ENCODE measurements at places on chromosomes 16 and 17. TPM values are rescaled to one million over a fixed set of nuclear protein-coding genes. Genes with fewer than 3 reads are reported as not detected.
A peak's percentile ranks its signal among the peaks of the same experiment; 100 is the strongest.

The MYL4 gene
- total RNA-seq = 36.7 TPM

DNA sequence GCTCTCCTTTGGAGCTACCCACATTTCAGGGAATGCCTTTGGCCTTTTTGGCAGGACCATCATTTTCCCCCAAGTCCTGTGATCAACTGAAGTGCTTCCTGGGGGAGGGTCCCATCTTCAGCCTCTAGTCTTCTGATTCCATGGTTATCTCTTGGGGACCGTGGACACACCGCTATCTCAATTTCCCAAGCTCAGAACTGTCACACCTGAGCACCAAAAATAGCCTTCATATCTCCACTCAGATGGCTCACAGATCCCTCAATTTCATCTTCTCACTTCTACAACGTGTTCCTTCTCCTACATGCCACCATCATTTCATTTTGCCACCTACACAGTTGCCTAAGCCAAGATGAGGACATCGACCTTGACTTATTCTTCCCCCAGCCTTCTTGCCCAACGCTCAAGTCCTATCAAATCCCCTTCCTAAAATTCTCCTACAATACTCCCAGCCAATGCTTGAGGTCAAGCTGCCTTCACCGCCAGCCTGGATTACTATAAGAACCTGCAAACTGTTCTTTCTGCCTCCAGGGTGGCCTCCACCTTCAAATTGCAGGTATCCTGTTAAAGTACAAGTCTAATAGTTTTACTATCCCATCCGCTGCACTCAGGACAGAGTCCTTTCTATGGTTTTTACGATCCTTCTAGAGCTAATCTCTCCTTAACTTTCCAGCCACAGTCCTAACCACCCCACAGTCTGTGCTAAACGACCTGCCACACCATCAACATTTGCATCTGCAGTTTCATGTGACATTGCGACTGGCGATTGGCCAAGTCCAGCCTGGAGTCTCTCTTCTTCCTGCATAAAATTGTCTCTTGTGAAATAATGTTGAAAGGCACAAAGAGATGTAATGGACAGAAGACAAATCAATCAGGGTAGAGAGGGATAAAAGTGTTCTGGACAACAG, 6.2 kb downstream of the ATP6V0D1 start:
- DNase-seq = no peak

- no peak for DNase-seq
Measured at GRCh38 chr17:45663772-45664171, 120.3 kb upstream of the CRHR1 start.

DNA sequence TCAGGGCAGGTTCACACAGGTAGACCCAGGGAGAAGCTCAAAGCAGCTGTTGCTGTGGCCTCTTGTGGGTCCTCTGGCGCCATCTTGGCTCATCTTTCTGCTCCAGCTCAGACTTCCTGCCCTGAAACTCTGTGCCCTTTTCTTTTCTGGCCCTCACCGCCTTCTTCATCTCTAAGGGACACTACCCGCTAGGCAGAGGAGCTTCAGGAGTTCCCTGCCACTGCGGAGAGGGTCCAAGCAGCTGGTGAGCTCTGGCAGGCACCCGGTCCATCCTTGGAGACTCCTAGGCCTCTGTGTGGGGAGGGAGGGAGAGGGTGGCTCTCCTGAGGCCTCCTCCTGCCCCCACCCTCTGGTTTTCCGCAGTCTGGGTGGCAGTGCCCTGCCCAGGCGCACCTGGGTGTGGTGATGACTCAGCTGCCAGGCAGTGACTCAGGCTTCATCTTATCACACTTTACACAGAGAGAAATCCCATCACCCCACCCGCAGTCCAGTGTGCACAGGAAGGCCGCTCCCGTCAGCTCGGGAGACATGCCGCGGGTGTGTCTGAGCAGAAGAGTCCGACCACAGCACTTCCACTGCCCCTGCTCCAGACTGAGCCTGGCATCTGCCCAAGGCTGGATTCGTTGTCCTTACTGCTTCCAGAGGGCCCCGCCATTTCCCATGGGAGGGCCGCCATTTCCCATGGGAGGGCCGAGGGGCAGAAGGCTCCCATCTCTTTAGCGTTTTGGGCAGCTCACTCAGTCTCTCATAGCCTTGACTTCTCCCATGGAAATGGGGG, 7.3 kb downstream of the NT5C start:
- no peak for DNase-seq

DNA sequence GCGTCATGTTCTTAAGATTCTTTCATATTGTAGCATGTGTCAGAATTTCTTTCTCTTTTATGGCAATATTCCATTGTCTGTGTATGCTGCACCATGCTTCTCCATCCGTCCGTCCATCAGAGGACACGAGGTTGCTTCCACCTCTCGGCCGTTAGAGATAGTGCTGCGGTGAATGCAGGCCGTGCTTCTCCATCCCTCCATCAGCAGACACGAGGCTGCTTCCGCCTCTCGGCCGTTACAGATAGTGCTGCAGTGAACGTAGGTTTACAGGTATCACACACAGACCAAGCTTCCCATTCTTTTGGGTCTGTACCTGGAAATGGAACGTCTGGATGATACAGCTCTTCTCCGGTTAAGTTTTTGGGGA, 113.5 kb downstream of the CMIP start:
- DNase-seq = no peak

The ANKFN1 gene
- 5.5 TPM for total RNA-seq

DNA sequence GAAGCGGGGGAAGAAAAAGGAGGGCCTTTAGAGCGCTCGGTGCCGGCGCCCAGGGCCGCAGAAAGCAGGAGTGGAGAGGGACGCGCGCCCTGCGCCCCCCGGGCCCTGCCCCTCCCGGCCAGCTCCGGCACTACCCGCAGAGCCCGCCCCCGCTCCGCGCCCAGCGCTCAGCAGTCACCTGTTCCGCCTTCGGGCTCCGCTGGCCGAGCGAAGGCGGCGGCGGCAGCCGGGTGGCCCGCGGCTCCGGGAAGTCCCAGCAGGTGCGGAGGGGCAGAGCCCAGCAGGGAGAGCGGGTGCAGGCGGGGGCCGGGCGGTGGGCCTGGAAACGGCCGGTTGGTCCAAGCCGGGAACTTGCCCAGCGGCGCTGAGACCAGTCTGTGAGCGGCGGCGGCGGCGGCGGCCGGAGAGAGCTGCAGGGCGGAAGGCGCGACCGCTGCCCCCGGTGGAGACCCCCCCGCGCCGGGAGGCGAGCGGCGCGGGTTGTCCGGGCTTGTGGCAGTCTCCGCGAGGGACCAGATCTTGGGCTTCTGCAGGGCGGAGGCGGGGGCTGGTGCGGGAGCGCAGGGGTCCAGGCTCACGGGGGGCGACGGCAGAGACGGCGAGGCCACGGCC, 2.2 kb downstream of the IRX3 start:
- DNase-seq = no peak

The CHP2 gene
- 5.1 TPM for total RNA-seq

DNA sequence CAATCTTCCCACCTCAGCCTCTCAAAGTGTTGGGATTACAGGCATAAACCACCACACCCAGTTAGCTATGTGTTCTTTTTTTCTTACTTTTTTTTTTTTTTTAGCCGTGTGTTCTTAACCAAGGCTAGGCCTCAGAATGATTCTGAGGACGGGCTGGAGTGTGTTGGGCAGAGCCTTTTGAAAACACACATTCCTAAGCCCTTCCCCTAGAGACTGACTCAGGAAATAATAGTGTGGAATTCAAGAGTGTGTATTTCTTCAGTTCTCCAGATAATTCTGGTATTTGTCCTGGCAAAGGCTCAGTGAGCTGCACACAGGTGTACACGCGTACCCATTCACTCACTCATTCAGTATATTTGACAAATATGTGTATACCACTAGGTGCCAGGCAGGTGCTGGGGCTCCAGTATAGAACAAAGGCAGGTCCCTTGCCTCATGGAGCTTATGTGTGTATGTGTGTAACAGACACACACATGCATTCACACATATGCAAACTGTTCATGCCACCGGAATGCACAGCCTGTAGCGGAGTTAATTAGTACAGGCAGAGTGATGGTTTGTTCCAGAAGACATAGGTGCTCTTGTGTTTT, 19.4 kb upstream of the NFATC3 start:
- no peak for DNase-seq

The RND2 gene
- total RNA-seq = 0.79 TPM

DNA sequence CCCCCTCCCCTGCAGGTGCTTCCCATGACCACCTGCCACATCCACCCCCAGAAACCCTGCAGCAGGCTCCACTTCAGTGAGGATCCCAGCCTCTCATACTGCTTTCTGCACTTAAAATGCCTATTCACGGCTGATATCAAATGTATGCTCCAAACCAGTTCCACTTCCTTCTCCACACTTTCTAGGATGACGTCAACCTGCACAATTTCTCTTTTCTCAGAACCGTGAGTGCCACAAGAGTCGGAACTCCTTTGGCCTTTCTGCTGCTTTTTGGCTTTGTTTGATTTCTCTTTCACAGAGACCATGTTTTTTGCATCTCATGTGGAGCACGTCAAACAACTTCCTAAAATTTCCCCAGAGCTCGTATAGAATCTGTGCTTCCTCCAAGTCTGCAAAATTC, 378.8 kb upstream of the TNRC6C start:
- DNase-seq = no peak

The MYH1 gene
- 3.2 TPM for total RNA-seq

DNA sequence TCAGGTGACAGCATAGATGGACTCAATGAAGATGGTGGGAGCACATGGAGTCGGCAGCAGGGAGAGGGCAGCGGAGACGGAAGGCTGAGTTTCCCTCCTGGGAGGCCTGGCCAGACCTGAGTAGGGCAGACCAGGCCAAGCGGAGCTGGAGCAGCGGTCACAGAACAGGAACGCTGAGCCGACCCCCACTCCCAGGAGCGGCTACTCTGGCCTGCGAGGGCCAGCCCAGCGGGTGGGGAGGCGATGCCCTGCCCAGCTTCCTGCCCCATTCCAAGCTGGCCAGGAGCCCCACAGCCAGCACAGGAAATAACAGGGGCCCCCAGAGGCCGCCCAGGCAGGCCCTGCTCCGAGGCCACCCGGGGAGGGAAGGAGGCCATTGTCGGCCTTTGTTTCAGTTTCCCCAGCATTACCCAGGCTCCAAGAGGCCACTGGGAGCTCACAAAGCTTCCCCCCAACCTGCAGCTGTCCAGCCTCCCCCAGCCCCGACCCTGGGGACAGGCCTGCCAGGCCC, 79.8 kb downstream of the ZNF423 start:
- no peak for DNase-seq

- no peak for DNase-seq
Measured at GRCh38 chr16:14050291-14051027, 20.7 kb upstream of the MRTFB start.

- no peak for DNase-seq
Measured at GRCh38 chr16:83176802-83177201, 550.0 kb downstream of the CDH13 start.

DNA sequence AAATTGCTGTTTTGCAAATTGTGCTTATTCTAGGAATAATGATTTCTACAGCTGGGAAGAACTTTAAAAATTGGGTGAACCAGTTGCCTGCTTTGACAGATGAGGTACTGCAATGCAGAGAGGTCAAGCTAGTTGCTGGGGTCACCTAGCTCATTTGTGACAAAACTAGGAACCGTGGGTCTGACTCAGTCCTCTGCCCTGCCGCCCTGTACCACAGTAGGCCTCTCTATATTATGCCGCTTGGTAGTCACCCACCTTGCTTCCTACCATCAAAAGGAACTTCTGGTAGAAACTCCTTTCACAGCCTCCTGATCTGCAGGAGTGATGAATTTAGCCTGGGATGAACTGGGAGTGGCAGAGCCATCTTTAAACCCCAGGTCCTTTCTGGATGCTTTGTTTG, 105.7 kb downstream of the PITPNC1 start:
- DNase-seq = no peak

The ENPP7 gene
- total RNA-seq = not detected

DNA sequence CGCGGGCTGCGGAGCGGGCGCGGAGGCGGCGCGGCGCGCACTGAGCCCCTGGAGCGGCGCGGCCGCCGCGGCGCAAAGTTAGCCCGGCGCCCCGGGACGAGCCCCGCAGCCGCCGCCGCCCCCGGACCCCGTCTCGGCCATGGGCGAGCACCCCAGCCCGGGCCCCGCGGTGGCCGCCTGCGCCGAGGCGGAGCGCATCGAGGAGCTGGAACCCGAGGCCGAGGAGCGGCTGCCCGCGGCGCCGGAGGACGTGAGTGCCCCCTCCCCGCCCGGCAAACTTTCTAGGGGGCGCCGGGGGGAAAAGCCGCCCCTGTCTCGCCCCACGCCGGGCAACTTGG, 388 bp downstream of the RHBDL3 start:
- no peak for DNase-seq

GRCh38 chr16:3645504-3646347, 8.8 kb upstream of the DNASE1 start:
- no peak for DNase-seq

DNA sequence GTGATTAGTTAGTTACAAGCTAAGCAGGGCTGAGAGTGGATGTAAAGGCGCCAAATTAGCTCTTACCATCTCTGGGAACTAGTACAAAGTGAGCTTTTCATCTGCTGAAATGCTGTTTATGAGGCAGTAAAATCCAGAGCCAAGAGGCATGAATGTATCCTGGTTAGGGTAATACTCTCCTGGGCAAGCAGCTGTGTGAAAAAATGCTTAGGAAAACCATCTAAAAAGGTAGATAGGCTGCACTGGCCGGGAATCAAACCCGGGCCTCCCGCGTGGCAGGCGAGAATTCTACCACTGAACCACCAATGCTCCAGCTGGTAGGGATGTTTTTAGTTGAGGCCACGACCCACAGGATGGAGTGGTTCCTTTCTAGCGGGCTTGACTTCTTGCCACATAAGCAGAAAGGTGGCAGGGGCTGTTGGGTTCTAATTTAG, 23.0 kb downstream of the VAC14 start:
- DNase-seq = no peak

- no peak for DNase-seq
Measured at GRCh38 chr17:36597226-36597625, 4.2 kb upstream of the MRM1 start.

DNA sequence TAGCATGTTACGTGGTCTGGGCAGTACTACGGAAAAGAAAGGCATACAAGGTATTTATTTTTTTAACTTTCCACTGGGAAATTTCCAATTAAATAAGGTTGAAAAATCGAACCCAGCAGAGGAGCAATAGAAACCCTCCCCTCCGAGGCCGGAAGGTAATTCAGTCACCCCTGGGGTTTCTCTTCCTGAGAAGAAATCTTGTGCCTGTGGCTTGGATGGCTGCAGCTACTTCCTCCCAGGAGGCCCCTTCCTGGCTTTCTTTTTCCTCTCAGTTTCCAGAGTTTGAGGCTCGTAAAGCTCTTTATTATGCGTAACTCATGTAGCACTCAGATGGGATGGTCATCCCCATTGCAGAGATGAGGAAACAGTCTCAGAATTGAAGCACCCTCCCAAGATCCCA, 140.3 kb downstream of the ASIC2 start:
- DNase-seq = no peak

GRCh38 chr17:75073618-75074047, 14.1 kb upstream of the SLC16A5 start:
- DNase-seq = peak; percentile 15

The CLEC19A gene
- total RNA-seq = not detected

GRCh38 chr16:1152123-1152638, 725 bp upstream of the CACNA1H start:
- DNase-seq = no peak

DNA sequence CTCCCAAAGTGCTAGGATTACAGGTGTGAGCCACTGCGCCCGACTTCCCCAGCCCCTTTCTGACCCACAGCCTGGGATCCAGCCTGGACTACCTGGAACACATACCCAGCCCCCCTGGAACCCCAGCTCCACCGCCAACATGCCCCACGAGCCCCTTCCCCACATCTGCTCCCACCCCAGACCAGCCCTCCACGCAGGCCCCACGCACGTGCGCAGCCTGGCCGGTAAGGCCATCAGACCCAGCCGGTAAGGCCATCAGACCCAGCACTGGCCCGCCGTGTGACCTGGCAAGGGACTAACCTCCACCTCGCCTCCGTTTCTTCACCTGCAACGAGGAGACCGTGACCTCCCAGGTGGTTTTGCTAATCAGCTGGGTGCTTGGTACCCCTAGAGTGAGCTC, 46.5 kb downstream of the RPH3AL start:
- DNase-seq = no peak

Measured in skin of body (tissue), 3 donors.